ENCODE measurements at places on chromosomes 3 and 15. TPM values are rescaled to one million over a fixed set of nuclear protein-coding genes. Genes with fewer than 3 reads are reported as not detected.

GRCh38 chr3:110593749-110594148, 477.9 kb upstream of the NECTIN3 start:
- no peak for DNase-seq

The TMCO5A gene
- polyA plus RNA-seq = not detected

The IMPG2 gene
- 0.05 TPM for polyA plus RNA-seq

GRCh38 chr3:181176601-181177000, 187.1 kb upstream of the DNAJC19 start:
- DNase-seq = peak; percentile 85

DNA sequence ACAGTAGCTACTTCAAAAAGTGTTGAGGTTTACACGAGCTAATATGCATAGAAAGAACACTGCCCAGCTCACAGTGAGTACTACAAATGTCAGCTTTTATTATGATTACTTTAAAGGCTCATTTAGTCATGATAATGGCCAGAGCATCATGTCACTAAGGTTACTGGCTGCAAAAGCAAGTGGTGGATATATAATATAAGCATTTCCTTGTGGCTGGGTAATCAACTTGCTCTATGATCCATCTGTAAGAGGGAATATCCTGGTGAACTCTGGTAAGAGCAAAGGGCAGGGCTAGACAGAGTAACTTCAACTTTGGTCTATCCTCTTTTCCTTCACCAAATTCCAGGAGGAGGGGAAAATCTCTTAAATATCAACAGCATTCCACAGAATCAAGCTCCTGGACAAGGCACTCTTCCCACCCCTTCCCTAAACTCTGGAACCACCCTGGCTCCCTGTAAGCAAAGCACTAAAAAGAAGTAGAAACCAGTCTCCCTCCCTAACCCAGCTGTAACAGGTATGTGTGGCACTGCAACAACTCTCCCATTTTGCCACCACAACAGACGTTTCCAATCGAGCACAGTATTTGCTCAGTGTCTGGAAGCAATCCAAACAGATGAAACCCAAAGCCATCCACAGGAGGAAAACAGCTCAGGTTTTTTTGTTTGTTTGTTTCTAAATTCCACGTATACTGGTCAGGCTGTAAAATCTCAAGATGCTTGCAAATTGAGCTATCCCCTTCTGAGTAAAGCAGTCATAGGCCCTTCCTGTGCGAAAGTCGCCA, 13.4 kb downstream of the B4GALT4 start:
- no peak for DNase-seq

- no peak for DNase-seq
Observed at GRCh38 chr15:71747128-71748083, 62.9 kb upstream of the NR2E3 start.

DNA sequence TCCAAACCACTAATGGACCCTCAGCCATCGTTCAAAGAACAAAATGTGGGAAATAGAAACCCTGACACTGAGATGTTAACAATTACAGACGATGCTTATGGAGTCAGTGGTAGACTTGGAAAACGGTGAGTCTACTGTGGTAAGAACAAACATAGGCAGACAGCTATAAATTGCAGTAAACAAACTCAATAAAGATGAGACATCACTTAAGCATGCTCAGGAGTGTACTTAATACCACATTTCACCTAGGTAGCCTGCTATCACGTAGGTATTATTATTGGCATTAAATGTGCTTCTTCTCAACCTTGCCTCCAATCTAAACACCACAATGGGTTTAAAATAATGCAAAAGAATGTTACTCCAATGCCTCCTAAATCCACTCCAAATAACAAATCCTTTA, 2.5 kb downstream of the OSBPL10 start:
- no peak for DNase-seq

DNA sequence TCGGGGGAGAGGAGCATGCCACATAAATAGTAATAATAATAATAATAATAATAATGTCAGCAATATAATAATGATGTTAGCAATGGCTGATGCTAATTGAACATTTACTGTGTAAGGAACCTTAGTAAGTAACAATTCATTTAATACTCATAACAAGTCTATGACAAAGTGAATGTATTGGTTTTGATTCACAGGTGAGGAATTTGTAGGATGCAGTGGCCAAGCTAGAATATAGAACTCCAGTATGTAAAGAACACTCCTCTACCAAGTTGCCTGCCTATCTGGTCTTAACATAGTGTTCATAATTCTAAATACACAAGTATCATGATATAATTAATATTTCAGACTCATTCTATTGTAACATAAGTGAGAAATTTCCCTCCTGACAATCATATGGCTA, 1016.5 kb downstream of the ROBO1 start:
- no peak for DNase-seq

The GALNT15 gene
- 10.1 TPM for polyA plus RNA-seq

DNA sequence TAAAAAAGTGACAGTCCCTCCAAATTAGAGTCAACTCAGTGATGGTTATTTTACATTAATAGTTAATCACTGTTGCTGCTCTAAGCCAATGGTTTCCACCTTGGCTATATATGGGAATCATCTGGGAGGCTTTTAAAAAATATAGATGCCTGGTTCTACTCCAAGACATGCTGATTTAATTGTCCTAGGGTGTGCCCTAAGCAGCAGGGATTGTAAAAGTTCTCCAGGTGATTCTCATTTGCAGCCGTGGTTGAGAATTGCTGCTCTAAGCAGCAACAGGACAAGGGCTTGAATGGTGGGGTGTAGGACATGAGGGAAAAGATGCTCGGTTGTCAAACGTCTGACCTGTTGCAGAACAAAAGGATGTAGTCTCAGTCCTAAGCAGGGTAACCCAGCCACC, 405.1 kb upstream of the MCTP2 start:
- DNase-seq = no peak

The GPR27 gene
- 1.2 TPM for polyA plus RNA-seq

DNA sequence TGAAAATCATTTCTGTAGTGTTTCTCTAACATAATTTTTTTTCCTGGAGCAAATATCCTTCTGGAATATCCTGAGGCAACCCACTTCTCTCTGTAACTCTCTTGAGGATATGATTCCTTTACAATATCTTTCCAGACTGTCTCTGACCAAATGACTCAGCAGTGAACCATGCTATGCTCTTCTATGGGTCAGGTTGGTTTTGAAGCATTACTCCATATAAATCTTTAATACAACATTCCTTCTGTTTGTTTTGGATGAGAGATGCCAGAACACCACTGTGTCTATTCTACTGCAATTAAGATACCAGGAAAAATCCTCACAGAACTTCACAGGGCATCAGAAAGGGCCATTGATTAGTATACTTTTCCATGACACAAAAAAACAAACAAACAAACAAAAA, 626.4 kb upstream of the ZNF385D start:
- DNase-seq = no peak

DNA sequence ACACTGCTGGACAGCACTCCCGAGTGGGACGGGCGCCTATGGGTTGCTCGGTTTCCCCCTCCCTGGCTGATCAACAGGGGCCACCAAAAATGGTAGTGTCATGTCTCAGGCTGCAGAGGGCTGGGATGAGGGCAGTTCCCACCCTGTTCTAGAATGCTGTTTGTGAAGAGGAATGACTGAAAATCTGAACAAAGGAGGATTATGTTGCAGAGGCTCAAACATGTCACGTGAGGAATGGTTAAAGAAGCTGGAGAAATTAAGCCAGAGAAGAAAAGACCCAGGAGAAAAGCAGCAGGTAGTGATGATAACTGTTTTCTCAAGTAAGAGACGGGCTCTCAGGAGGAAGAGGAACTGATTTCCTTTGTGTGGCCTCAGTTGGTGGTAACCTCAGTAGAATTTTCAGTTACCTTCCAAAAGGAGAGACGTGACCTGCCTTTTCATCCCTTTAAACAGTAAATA, 10.4 kb downstream of the SPG21 start:
- no peak for DNase-seq

DNA sequence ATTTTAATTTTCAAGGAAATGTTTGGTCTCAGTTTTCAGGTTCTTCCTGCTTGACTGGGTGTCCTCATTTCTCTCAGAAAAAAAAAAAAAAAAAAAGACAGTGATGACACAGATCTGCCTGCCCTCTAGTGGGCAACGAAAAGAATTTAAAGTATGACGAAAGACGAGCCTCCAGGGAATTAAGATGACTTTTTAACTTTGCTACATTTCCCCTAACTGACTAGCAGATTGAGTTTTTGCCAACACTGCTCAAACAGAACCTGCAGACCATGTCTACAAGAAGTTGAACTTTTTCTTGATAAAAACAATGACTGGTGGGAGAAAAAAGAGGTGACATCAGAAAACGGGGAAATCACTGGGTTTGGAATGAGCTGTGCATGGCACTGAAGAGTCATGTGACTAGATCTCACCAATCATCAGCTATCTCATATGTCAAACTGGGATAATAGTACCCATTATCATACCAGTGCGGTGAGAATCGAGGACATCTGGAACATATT, 40.8 kb downstream of the EOMES start:
- no peak for DNase-seq

GRCh38 chr3:73592154-73593144, 32.3 kb downstream of the PDZRN3 start:
- no peak for DNase-seq

DNA sequence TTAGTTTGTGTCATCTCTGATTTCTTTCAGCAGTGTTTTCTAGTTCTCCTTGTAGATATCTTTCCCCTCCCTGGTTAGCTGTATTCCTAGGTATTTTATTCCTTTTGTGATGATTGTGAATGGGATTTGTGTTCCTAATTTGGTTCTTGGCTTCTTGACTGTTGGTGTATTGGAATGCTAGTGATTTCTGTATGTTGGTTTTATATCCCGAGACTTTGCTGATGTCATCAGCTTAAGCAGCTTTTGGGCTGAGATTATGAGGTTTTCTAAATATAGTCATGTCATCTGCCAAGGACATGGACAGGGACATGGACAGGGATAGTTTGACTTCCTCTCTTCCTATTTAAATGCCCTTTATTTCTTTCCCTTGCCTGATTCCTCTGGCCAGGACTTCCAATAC, 35.8 kb downstream of the MYO9A start:
- no peak for DNase-seq

DNA sequence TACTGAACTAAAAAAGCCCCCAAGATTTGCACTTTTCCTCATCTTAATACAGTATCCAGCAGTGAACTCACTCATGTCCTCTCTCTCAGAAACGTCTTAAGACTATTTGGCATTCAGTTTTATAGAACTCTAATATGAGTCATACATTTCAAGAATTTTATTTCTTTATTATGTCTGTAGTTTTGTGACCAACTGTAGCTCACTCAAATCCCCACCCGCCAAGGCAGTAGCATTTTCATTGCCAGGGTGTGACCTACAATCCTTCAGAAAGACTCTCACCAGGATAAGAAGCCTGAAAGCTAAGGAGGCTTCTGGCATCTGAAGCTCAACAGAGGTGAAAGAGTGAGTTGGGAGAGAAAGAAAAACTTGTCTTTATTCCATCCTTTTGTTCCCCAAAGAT, 537.1 kb downstream of the RSL24D1 start:
- DNase-seq = no peak

DNA sequence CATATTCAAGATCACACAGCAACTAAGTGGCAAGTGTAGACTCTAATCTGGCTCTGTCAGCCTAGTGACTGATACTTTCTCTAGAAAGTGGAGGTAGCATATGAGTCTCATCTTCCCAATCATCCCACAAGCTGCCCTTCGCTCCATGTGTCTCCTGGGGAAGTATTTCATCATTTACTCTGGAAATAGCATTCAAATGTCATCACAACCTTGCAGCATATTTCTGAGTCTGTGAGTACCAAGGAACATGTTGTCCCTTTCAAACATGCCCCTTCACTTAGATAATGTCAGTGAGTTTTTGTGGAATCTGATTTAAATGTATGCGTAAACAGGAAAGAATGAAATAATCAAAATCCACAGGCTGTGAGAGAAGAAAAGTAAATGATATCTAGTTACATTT, 322.9 kb downstream of the SLC9A9 start:
- DNase-seq = no peak

- no peak for DNase-seq
Observed at GRCh38 chr15:41115161-41115651, 874 bp downstream of the INO80 start.

DNA sequence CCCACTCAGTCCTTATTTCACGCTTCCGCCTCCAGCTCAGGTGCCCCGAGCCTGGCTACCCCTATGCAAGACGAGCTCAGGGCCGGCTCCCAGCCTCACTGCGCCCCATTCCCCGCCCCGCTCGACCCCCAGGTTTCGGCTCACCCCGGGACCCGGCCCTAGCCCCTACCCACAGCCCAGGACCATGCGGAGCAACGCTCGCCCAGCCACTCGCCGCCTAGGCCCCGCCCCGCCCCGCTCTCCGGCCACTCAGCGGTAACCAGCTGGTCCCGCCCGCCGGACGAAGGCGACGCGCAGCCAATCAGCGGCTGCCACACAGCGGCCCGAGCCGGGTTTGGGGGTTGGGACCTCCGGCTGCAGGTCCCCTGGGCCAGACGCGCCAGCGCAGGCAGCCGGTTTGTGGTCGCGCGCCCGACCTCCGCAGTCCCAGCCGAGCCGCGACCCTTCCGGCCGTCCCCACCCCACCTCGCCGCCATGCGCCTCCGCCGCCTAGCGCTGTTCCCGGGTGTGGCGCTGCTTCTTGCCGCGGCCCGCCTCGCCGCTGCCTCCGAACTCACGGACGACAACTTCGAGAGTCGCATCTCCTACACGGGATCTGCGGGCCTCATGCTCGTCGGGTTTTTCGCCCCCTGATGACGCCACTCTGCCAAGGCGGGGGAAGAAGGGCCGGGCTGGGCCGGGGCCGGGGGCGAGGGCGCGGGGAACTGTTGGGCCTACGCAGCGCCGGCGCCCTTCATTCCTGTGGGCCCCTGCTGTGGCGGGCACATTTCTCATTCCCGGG, at the start of gene CATSPER2:
CATSPER2 (minus strand) TSS at position 196 of the 781 bp plus-strand sequence. CDS start 783 bp downstream, outside the sequence.
- DNase-seq = peak; percentile 38

GRCh38 chr15:23823508-23823907, 136.4 kb upstream of the NDN start:
- no peak for DNase-seq
